Activated CD4-positive, alpha-beta T cell treated with anti-CD3 and anti-CD28 coated beads, Interleukin-2, amount 50 U/mL, for 24 hours (primary cell): ENCODE measurements at places on chromosomes 7 and 10.

- DNase-seq = no peak
Observed at GRCh38 chr7:85974176-85974575, 669.5 kb upstream of the GRM3 start.

- DNase-seq = no peak
Observed at GRCh38 chr7:78033410-78033809, 234.8 kb downstream of the PHTF2 start.

GRCh38 chr10:16984242-16984641 lies 145.4 kb downstream of the CUBN start:
- DNase-seq = no peak

DNA sequence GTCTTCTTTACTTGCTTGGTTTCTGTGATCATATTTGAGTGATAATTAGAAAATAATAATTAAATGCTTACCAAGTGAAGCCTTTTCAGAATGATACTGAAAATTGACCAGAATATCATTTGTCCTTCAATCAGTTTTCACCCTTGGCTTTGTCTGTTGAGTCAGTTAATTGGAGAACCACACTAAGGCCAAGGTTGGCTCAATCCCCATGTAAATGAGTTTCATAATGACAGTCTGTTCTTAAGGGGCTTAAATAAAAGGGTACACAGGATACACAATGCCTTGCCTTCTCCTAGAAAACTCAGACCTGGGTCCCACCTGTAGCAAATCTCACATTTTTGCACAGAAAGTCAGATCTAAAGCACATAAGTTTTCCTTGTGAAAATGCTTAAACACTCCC lies 31.3 kb upstream of the EGR2 start:
- DNase-seq = no peak

- no peak for DNase-seq
Observed at GRCh38 chr10:22856444-22857074, 71.3 kb upstream of the ARMC3 start.

DNA sequence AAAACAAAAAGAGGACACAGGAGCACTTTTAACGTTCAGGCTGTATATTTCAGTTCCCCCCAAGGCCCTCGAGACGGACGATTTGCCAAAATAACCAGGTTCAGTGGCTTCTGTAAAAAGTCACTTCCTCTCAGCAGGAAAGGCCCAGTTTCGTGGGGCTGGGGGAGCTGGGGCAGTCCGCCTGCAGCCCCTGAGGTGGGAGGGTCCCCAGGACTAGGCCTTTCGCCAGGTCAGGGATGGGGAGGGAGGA lies 28.8 kb downstream of the WDR86 start:
- DNase-seq = no peak

- no peak for DNase-seq
Observed at GRCh38 chr10:132859084-132859855, 73.3 kb upstream of the NKX6-2 start.

DNA sequence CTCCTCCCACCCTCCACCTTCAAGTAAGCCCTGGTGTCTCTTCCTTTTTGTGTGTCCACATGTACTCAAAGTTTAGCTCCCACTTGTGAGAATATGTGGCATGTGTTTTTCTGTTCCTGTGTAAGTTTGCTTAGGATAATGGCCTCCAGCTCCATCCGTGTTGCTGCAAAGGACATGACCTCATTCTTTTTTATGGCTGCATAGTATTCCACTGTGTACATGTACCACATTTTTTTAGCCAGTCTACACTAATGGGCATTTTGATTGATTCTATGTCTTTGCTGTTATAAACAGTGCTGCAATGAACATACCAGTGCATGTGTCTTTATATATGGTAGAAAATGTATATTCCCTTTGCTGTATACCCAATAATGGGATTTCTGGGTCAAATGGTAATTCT lies 710.9 kb downstream of the CCSER2 start:
- no peak for DNase-seq

GRCh38 chr7:7438851-7439250 lies 96.8 kb downstream of the COL28A1 start:
- DNase-seq = no peak

DNA sequence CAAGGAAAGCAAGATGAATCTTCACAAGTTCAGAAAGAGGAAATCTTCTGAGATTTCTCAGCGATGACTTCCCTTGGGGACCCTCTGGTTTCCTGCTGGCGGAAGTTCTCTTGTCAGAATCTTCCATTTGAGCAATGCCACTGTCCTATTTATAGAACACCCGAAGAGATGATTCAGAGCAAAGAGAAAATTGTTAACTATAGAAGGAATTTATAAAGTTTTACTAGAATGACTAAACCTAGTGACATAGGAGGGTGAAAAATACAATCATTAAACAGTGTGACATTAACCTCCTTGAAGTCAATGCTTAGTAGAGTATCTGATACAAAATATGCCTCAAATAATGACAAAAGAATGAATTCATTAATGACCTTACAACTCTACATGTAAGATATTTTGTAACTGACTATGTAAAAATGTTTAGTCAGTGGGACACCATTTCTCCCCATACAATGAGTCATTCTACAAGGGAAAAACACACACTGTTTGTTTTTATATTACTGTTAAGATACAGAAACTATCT lies 206.5 kb upstream of the CNTNAP2 start:
- DNase-seq = no peak

DNA sequence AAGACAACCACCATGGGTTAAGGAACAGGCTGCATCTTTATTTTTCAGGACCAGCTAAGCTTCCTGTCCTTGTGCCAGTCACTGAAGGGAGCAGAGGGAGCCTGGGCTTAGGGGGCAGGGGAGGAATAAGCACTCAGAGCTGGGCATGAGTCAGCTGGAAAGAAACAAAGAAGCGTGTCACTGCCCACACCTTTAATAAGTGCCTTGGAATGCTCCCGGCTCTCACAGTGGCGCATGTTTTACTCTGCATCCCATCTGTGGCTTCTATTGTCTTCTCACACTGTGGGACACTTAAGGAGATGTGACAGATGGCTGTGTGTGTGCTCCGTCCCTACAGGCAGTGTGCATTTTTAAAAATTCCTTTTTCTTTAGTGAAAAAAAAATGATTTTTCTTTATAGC lies 71.7 kb downstream of the MTURN start:
- DNase-seq = no peak

- no peak for DNase-seq
Observed at GRCh38 chr7:129069021-129069420, 14.1 kb upstream of the TNPO3 start.

DNA sequence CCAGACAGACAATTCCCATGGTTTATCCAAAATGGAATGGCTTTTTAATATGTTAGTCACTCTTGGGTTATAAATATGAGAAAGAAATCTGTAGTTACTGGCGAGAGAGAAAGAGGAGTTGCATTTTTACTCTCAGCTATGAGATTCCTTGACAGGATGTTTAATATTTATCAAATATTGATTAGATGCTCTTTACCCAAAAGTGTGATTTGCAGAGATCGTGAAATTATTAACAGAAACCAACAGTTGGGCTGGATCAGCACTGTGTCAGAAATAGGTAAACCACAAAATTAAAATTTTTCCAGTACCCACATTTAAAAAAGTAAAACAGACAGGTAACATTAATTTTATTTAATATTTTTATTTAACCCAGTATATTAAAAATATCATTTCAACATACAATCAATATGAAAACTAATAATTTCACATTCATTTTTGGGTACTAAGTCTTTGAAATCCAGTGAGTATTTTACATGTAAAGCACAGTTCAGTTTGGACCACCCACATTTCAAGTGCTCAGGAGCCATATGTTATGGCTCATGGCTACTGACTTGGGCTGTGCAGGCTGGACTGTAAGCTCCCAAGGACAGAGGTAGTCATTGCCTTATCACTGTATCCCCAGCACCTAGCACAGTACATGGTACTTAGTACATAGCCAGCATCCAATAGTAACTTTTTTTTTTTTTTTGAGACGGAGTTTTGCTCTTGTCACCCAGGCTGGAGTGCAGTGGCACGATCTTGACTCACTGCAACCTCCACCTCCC lies 42.5 kb downstream of the KLHDC10 start:
- no peak for DNase-seq

DNA sequence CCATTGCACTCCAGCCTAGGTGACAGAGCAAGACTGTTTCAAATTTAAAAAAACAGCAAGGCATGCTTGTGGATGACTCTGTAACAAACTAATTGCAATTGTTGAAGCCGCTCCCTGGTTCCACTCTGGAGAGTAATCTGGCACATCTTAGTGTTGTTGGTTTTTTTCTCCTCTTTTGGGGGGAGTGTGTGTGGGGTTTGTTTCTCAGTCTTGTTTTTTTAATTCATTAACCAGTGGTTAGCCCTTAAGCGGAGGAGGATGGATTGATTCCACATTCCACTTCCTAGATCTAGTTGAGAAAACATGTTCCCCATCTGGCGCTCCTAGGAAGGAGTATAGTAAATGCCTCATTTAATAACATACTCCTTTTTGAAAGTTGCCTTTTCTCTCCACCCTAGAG lies 8.6 kb upstream of the ZNF713 start:
- no peak for DNase-seq

- DNase-seq = no peak
Observed at GRCh38 chr10:96118604-96119450, 11.3 kb upstream of the ZNF518A start.

- DNase-seq = peak; percentile 53
Observed at GRCh38 chr7:44240983-44241510, 40.3 kb downstream of the YKT6 start.

- DNase-seq = no peak
Observed at GRCh38 chr7:5291301-5291700, 8.6 kb downstream of the SLC29A4 start.

DNA sequence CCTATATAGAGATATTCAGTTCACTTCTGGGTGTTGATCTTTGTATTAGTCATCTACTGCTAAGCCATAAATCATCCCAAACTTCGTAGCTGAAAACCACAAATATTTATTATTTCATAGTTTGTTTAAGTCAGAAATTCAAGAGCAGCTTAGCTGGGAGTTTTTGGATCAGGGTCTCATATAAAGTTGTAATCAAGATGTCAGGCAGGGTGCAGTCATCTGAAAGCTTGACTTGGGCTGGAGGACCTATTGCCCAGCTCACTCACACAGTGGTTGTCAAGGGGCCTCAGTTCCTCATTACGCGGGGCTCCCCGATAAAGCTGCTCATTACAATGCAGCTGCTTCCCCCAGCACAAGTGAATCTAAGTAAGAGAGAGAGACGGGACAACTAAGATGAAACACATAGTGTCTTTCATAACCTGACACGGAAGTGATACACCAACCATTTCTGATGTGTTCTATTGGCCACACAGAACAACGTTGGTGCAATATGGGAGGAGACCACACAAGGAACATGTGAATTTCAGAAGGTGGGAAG lies 15.7 kb downstream of the PPP1R3C start:
- no peak for DNase-seq

- DNase-seq = no peak
Observed at GRCh38 chr7:101401390-101402080, 38.9 kb downstream of the COL26A1 start.

- DNase-seq = no peak
Observed at GRCh38 chr10:24814568-24815313, 91.1 kb upstream of the ARHGAP21 start.

- DNase-seq = no peak
Observed at GRCh38 chr7:150954201-150954985, 23.7 kb downstream of the KCNH2 start.

- no peak for DNase-seq
Observed at GRCh38 chr7:55148571-55148970, 129.8 kb downstream of the EGFR start.

DNA sequence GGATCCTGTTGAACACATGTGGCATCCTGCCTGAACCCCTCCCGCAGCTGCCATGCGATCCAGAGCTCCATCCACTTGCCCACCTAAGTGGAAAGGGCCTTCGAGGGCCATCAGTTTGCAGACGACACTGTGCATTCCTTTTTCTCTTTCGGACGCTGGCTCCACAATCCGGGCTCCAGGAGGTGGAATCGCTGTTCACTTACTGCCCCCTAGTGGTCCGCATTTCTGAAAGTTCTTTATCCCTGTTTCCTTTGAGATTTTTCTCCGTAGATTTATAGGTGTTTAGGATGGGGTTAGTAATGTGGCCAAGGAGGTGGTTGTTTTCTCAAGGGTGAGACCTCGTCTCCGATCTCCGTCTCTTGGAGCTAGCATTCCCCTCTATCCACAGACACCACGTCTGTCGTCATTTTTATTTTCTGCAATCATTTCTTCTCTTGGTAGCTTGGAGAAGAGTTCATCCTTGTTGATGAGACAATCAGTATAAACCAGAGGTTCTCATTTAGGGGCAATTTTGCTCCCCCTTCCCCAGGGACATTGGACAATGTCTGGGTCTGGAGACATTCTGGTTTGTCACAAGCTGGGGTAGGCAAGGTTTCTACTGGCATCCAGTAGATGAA lies 204.6 kb downstream of the ARHGAP21 start:
- peak; percentile 21 for DNase-seq

DNA sequence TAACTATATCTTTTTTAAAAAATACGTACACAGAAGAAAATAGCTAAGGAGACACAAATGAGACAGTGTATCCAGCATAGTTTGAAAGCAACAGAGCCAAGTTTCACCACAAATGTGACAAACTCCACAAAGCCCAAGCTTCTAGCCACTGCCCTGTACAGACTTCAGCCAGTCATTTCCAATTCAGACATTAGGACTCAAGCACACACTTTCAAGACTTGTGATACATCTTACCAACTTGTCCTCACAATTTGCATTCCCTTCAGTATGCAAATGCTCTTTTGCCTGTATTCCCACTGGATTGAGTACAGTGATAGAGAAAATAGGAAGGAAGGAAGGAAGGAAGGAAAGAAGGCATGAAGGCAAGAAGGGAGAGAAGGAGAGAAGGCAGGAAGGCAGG lies 510.4 kb downstream of the KCNMA1 start:
- DNase-seq = no peak

DNA sequence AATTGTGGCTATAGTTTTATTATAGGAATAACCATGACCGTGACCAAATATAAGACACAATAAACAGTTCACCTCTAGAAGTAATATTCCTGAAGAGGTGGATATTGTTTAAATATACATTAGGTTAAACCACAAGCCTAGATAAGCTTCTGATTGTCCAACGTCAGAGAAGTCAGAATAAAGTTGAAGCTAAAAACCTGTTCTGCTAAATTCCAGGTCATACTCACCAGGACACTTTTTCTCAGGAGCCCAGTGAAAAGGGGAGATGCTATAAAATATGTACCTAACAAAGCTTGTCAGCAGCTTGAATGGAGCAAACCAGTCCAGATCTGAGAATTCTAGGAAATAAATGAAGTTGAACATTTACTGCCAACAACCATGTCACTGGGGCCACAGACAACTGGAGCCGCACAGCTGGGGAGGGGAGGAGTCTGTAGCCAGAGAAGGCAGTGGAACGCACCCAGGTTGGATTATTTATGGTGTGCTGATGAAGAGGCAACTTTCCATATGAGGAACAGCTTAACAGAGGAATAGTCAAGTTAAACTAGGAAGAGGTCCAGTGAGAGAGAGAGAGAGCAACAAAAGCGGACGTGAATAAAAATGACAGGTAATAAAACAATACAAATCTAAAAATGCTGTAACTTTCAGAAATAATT lies 191.1 kb downstream of the ZNF438 start:
- no peak for DNase-seq
